ENCODE measurements at places on chromosomes 3 and 15.

DNA sequence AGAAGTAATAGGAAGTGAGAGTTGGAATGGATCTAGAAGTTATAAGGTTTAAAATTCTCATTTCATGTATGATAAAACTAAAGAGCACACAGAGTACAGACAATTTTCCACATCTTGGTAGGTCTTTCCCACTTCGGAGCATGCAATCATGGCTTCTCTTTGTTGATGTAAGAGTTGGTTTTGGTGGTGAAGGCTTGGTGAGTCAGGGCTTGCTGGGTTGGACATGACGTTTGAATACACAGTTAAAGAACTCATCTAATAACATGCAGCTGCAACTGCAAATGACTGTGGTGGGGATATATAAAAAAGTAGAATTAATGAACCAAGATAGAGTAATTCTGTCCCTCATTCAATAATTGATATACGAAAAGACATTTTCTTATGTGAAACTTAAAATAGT is 39.5 kb upstream of the GRM7 start:
- no peak for DNase-seq

DNA sequence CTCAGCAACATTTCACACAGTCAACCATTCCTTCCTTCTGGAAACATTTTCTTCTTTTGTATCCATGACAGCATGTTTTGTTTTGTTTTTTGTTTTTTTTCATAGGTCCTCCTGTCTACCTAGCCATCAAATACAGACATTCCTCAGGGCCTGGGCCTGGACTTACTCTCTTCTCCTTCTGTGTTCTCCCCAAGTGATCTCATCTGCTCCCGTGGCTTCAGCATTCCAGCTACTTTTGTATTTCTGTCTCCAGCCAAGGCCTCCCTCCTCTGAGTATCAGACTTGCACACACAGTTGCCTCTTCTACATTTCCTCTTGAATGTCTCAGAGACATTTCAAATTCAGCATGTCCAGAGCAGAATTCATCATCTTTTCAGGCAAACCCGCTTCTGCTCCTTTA is 82.4 kb downstream of the HCN4 start:
- no peak for DNase-seq

- DNase-seq, result no peak
These were observed 6.3 kb downstream of the CLK3 start for GRCh38 chr15:74621936-74622335.

DNA sequence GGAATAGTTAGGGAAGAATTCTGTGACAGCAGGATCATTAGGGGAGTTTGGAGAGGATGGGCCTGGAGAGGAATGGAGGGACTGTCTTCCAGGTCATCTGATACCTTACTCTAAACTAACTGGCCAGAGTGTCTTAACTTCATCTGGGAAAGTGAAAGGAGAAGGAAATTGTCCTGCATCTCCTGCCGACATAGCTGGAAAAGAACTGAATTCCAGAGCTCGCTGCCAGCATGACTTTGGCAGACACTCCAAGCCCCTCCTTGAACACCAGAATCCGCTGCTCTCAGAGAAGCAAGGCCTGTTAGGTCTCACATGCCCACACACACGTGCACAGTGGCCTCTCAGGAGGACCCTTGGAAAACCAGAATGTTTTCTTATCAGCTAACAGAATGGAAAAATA is 10.5 kb downstream of the ABI3BP start:
- no peak for DNase-seq

All from stimulated activated naive CD4-positive, alpha-beta T cell (primary cell).